ENCODE measurements at places on chromosomes 11 and 22.

- no peak for DNase-seq
- H3K27ac ChIP-seq, result no peak overlapping the region
- peaks cover 2% of the 10 kb centered on the region for H3K36me3 ChIP-seq
- no peaks in the 10 kb centered on the region for H3K4me1 ChIP-seq
Observed at GRCh38 chr11:110935018-110935640, 222.9 kb upstream of the ARHGAP20 start.

DNA sequence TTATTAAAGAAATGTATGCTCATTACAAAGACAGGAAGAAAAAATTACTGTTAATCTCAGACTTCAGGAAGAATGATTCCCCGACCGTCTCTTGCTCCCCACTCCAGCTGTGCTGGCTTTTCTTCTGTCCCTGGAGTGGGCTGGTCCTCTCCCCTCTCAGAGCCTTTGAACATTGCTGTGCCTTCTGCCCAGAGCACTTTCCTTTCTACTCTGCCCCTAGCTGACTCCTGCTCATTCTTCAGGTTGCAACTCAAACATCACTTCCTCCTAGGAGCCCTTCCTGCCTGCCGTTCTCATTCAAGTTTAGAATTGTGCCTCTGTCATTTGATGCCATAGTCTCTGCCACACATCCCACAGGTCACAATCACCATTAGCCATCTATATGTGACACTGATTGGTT, 329.5 kb downstream of the MIAT start:
- H3K4me1 ChIP-seq, result no peaks in the 10 kb centered on the region
- peaks cover 12% of the 10 kb centered on the region for H3K27me3 ChIP-seq
- DNase-seq, result no peak
- no peak overlapping the region for H3K4me3 ChIP-seq

- no peaks in the 10 kb centered on the region for H3K4me1 ChIP-seq
- H3K27me3 ChIP-seq, result no peaks in the 10 kb centered on the region
- no peak for DNase-seq
- no peak overlapping the region for H3K4me3 ChIP-seq
Observed at GRCh38 chr11:17790453-17790852, 55.9 kb downstream of the KCNC1 start.

GRCh38 chr11:72038491-72038890, 39.8 kb downstream of the IL18BP start:
- peaks cover 27% of the 10 kb centered on the region for H3K36me3 ChIP-seq
- H3K27me3 ChIP-seq, result no peaks in the 10 kb centered on the region
- no peak overlapping the region for H3K27ac ChIP-seq
- peaks cover 17% of the 10 kb centered on the region for H3K4me1 ChIP-seq
- no peak overlapping the region for H3K4me3 ChIP-seq

GRCh38 chr11:94897330-94897768, 76.0 kb downstream of the CWC15 start:
- DNase-seq, result no peak
- peaks cover 1% of the 10 kb centered on the region for H3K36me3 ChIP-seq
- peaks cover 23% of the 10 kb centered on the region for H3K27me3 ChIP-seq
- H3K4me1 ChIP-seq, result no peaks in the 10 kb centered on the region
- no peak overlapping the region for H3K27ac ChIP-seq

DNA sequence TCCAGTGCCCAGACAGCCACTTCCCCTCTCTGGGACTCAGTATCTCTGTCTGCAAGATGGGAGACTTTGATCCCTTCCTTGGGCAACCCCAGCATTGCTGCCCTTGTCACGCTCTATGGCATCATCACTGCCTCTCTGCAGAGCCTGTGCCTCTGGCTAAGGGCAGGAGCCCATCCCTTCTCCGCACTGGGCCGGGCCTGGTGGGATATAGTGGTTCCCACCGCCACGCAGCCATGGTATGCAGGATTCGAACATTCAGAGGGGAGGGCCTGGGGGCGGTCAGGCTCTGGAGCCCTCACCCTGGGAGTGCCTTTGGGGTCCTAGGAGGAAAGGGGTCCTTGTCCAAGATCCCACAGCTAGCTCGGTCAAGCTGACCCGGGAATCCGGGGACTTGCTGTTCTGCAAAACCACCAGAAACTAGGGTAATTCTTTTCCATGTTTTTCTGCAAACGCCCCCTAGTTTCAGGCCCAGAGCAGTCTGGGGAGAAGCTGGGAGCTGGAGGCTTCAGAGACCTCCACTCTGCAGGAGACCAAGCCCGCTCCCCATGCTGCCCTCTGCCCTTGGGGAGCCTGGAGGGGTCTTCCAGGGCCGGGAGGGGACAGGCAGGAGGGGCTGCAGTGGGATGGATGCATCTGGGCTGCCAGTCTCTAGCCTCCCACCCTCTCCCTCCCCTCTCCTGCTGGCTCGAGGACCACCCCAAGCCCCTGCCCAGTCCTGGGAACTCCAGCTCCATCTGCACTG, 24.4 kb upstream of the CBX7 start:
- H3K4me3 ChIP-seq, result no peak overlapping the region
- peaks cover 71% of the 10 kb centered on the region for H3K4me1 ChIP-seq
- DNase-seq, result no peak
- no peaks in the 10 kb centered on the region for H3K27me3 ChIP-seq
- H3K27ac ChIP-seq, result peak overlapping the region; percentile 77

DNA sequence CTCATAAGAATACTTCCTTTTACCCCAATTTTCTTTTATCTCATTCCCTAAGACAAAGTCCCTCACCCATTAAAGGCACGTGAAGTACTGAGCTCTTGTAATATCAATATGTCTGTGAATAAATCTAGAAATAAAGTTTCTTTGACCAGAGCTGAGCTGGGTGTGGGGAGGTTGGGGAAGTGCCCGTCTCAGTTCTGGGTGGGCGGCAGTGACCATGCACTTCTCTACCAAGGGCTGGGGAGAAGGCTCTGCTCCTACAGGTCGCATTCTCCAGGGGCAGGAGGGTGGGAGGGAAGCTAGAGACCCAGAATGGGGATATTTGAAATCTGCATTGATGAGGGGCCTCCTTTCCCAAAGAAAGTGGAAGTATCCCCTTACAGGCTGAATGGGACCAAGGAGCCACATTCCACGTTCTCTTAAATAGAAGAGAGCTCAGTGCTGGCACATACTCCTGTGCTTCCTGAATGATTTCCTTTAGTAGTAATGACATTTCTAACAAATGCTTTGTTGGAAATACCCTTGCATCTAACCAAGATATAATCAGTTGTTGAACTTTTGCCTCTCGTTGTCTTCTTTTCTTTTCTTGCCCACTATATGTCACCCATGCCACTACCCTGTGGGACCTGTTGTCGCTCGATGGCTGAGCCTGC, 16.1 kb downstream of the RBX1 start:
- H3K36me3 ChIP-seq, result peaks cover 65% of the 10 kb centered on the region
- no peak overlapping the region for H3K27ac ChIP-seq
- H3K4me3 ChIP-seq, result no peak overlapping the region
- no peaks in the 10 kb centered on the region for H3K27me3 ChIP-seq

GRCh38 chr11:7677071-7677470, 3.8 kb upstream of the CYB5R2 start:
- no peaks in the 10 kb centered on the region for H3K36me3 ChIP-seq
- no peak for DNase-seq
- no peak overlapping the region for H3K4me3 ChIP-seq
- H3K27ac ChIP-seq, result no peak overlapping the region
- H3K27me3 ChIP-seq, result peaks cover 86% of the 10 kb centered on the region
- peaks cover 5% of the 10 kb centered on the region for H3K4me1 ChIP-seq

DNA sequence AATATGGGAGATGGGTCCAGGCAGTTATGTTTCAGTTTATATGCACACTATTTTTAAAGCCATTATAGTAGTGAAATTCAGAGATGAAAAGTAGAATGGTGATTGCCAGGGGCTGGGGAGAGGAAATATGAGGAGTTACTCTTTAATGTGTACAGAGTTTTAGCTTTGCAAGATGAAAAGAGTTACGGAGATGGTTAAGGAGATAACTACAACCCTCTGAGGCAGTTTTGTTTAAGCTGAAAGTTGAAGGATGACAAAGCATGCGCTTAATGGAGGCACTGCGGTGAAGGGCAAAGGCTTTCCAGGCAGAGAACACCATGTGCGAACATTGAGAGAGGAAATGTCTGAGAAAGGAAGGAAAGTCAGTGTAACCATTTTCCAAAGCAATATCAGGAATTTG, 18.2 kb upstream of the BMAL1 start:
- H3K4me3 ChIP-seq, result no peak overlapping the region
- H3K27ac ChIP-seq, result no peak overlapping the region
- H3K36me3 ChIP-seq, result no peaks in the 10 kb centered on the region

DNA sequence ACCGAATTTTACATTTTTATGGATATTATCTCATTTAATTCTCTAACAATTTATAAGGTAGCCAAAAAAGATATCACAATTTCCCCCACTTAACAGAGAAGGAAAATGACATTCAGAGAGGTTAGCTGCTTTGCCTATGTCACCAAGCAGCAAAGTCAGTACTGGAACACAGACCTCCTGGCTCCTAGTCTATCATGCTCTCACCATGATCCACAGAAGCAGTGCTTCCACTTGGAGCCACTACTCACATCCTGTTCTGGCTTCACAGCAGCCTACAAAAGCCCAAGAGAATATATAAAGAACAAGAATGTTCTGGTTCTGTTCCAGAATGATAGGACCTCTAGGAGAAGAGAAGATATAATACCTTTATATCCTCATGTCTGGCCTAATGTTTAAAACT, 59.5 kb upstream of the SCUBE2 start:
- H3K4me1 ChIP-seq, result no peaks in the 10 kb centered on the region
- H3K27ac ChIP-seq, result no peak overlapping the region
- DNase-seq, result no peak
- no peak overlapping the region for H3K4me3 ChIP-seq
